C1 segment of cervical spinal cord (tissue), 14 donors: ENCODE measurements at places on chromosomes 1 and 21.

- no peak for DNase-seq
These were observed 8.7 kb downstream of the RNF223 start for GRCh38 chr1:1065265-1065939.

DNA sequence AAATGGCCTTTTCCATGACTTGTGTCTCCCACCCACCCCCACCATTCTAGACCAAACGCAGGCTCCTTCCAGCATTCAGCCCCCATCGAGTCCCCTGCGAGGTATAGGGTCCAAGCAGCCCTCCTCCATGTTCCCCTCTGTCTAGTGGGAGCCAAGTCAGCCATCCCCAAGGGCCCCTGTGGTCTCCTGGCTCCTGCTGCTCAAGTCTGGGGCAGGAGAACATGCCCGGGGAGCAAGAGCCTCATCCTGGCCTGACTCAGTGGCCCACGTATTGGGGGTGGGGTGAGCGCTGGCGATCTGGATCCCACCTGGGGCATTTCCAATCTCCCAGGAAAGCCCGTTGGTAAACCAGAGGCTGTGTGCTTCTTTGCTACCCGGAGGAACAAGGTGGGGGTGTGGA, 4.1 kb upstream of the PRDM16 start:
- no peak for DNase-seq

DNA sequence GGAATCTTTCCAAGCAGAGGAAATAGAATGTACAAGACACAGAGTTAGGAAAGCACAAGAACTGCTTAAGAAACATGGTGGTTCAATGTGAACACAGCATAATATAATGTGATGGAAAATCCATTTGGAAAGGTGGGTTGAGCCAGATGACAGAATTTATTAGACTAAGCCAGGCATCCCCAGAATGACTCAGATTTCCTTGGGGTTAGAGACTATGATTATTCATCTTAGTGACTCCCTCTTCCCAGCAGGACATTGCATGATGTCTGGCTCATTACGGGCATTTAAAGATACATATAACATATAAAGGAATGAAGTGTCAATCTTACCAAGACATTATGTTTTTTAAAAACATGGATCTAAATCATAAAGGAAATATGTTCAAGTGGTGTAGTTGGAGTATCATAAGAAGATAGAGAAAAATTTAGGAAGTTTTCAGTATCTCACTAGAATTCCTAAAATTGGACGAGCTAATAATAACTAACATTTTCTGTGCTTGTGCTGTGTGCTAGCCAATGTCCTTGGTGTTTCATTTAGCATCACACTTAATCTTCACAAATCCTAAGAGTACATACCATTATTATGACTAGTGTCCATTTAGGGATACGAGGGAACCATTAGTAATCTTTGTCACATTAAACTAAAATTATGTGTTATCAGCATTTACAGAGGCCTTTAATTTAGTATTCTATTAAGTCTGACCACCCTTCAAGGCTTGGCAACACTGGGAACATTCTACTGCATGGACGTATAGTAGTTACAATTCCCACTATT, 41.0 kb upstream of the ST6GALNAC5 start:
- no peak for DNase-seq

DNA sequence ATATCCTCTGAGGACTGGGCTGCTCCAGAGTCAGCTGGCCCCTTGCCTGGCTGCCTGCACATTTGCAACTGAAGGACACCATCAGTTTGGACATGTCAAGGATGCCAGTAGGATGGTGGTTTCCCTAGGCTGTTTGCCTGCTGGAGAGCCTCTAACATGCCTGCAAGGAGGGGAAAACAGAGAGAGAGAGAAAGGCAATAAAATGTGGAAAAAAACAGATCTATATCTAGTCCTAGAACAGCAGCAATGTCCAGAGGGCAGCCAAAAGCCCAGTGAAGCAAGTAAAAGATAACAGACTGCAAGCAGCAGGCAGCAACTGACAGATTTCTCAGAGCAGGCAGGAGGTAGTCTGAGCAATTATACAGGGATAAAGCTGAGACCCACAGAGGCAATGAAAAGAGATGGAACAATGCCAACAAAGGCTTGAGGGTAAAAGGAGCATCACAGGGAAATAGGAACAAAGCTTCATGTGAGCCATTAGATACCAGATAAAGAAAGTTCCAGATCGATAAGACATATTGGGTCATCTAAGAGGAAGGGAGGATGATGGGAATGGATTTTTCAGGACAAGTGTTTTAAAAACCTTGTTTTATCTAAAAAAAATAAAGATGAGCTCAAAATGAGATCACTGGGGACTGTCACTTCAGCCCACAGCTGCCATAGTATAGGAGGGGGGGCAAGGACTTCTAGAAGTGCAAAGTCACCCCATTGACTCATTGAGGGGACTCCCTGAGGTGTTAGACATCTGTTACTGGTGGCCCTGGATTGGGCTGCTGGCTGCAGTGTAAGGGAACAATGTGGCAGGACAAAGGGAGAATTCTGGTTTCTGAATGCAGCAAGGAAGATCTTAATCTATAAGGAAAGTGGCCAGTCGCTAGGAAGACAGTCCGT, 38.6 kb upstream of the GADD45A start:
- DNase-seq = peak; percentile 8

- no peak for DNase-seq
These were observed 28.5 kb upstream of the PKP1 start for GRCh38 chr1:201254625-201255478.

GRCh38 chr1:118291661-118292060, 106.6 kb upstream of the SPAG17 start:
- no peak for DNase-seq

DNA sequence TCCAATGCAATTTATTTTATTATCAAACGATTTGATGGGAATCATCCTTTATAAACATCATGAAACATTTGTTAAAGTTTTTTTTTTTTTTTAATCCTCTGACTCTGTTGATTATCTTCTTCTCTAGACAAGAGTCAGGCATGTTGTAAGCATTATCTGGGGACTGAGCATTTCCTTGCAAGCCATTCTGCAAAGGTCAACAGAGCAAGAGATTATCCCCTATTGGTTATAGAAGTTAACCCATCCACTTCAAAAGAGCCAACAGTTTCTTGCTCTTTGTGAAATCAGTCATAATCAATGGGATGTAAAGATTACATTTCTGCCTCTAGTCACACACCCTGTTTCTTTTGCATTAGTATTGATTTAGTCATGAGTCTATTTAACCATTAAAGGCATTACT, 368.8 kb upstream of the ADGRL4 start:
- DNase-seq = no peak

DNA sequence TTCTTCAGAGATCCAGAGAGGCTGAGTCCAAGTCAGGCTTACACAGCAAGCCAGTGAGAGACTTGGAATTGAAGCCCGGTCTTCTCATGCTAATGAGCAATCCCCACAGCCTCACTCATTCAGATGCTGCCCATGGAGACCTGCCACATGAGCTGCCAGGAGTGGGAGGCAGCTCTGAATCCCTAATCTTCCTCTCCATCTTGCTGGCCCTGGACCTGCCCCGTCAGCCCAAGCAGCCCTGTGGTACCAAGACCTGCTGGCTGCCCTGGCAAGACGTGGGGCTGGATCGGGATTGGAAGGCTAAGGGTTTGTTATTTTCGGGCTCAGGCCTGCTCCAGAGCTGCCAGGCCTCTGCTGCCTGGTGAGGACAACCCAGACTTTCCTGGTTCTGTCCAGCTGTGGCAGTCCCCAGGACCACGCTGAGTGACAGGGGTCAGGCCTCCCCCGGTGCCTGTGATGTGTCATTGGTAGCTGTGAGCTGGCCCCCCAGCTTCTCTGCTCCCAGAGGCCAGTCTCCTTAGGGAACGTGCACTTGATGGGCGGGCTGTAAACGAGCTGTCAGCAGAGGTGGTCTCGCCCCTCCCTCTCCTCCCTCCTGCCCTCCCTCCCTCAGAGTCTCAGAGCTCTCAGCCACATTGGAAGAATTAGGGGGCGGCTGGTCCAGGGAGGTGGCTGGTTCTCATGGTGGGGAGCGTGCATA, 135.0 kb downstream of the FOXD2 start:
- DNase-seq = no peak

GRCh38 chr1:89001510-89001909, 9.1 kb upstream of the KYAT3 start:
- DNase-seq = no peak

DNA sequence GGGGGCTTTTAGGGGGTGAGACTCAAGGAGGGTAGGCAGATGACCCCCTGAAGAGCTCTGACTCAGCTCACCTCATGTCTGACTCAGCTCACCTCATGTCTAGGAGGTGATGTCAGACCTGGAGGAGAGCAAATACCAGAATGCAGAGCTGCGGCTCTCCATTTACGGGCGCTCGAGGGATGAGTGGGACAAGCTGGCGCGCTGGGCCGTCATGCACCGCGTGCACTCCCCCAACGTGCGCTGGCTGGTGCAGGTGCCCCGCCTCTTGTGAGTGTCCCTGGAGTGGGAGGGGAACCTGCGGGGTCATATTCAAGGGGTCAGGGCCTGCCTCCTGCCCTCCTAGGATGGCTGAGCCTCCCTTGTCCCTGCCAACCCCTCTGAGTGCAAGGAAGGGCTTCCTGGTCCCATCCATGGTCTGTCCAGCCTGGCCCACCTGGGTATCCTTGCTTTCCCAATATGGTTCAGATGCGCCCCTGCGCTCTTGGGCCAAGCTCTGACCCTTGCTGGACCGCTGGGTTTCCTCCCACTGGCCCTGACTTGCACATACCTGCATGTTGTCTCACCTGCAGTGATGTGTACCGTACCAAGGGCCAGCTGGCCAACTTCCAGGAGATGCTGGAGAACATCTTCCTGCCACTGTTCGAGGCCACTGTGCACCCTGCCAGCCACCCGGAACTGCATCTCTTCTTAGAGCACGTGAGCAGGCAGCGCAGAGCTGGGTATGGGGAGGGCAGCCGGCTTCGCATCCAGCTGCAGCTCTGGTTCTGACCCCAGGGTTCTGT, 9.1 kb downstream of the AMPD2 start:
- DNase-seq = no peak

DNA sequence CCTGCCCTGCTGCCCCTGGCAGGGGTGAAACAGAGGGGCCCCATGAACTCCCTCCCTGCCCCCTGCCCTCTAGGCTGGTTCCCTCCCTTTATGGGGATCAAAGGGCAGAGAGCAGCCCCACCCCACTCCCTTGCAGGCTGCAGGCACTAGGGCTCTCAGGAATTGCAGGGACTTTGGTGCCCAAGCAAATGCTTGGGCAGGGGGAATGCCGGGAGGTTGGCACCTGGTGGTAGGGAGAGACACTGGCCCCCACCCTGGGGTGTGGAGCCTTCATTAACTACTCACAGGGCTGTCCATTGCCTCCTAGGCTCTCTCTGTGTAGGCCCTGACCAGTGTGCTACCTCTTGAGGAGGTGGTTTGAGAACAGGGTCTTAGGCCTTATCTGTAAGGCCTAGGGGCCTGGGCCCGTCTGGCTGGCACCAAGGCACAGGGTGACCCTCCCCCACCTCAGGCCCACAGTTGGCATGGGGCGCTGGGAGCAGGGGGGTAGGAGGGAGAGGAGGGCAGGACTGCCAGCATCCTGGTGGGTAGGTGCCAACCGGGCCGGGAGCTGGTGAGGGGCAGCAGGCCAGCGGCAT, 4.7 kb downstream of the ZBTB7B start:
- DNase-seq = no peak

- DNase-seq = no peak
These were observed 66.5 kb downstream of the KIRREL1 start for GRCh38 chr1:158059984-158060383.

DNA sequence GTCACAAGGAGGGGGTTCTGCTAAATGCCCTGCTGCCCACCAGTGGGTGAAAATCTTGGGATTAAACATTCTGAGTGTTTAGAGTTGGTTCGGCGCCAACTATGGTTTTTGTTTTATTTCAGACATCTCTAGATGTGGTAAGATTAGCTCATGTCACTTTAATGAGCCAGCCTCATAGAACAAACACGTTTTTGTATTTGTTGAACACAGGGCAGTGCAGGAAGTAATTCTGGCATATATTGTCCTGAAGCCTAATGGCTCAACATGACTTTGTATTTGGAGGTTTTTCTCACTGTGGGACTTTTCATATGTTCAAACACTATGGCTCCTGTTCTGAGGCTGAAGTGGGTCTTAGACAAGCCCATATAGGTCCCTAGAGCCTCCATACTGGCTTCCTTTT, 107.8 kb downstream of the NGF start:
- no peak for DNase-seq

DNA sequence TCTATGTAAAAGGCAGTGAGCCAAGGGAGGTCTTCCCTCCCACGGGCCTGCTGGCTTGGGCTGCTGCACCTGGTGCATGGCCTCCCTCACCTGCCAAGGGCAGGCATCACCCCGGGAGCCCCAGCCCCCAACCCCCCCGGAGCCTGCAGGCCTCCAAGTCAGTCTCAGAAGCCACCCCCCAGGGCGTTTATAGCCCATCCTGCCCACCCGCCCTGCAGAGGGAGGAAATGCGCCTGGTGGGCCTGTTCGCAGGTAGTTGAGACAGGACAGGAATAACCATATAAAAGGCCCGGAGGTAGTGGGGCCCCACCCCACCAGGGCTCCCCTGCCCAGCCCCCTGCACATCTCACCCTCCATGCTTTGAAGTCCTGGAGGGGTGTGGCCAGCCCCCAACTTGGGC, 18.2 kb upstream of the ARF1 start:
- no peak for DNase-seq

GRCh38 chr1:1246577-1247340, at the start of gene C1QTNF12:
C1QTNF12 (minus strand) TSS chr1:1246722; CDS start chr1:1246690, 32 bp downstream.
- no peak for DNase-seq

DNA sequence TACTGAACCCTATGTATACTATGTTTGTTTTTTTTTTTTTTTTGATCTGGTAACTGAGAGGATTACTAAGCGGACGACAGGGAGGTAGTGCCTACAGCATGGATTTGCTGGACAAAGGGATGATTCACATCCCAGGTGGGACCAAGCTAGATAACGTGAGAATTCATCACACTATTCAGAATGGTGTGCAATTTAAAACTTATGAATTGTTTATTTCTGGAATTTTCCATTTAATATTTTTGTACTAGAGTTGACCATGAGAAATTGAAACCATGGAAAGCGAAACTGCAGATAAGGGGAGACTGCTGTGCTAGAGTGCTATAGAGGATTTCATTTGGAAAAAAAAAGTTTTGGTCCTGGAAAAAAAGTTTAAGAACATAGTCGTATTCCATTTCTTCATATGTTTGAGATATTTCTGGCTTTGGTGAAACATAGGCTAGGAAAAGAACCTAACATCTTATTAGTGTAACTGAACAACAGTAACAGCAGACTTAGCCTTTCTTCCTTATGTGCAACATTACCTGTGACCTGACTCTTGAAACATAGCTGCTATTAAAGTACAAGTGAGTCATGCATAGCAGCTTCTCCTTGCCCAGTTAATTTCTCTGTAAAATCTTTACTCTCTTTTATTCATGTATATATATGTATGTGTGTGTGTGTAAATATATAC, 202.5 kb downstream of the FGGY start:
- DNase-seq = no peak
